ENCODE measurements at places on chromosomes 2 and 18.
A peak's percentile ranks its signal among the peaks of the same experiment; 100 is the strongest.

GRCh38 chr2:173991856-173992588 is 26.8 kb upstream of the SP3 start:
- DNase-seq, result no peak

- DNase-seq, result no peak
Measured at GRCh38 chr18:6553234-6553900, 138.7 kb upstream of the L3MBTL4 start.

- DNase-seq, result no peak
Measured at GRCh38 chr2:109326306-109326705, 197.3 kb downstream of the SH3RF3 start.

DNA sequence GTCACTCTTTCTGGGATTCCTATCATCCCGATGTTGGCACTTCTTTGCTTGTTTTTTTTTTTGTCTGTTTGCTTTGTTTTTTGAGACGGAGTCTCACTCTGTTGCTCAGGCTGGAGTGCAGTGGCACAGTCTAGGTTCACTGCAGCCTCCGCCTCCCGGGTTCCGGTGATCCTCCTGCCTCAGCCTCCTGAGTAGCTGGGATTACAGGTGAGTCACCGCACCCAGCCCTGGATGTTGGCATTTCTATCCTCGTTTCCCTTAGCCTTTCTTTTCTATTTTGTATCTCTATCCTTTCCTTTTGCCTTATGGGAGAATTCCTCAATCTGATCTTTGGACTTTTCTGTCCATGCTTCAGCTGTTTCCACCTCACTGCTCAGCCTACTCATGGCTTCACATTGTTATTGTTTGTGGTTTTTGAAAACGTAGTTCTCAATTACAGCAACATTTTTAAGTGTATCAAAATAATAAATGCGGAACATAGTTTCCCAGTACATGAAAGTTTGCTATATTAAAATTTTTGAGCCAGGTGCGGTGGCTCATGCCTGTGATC is 62.1 kb upstream of the ZNF516 start:
- no peak for DNase-seq

GRCh38 chr2:237708961-237709360 is 81.6 kb downstream of the LRRFIP1 start:
- no peak for DNase-seq

DNA sequence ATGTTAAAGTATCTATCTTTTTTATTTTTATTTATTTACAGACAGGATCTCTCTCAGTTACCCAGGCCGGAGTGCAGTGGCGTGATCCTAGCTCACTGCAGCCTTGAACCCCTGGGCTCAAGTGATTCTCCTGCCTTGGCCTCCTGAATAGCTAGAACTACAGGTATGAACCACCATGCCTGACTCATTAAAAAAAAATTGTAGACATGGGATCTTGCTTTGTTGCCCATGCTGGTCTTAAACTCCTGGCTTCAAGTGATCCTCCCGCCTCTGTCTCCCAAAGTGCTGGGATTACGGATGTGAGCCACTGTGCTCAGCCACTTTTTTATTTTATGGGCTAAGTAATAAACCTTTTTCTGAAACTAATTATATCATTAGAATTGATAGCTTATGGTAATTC is 7.1 kb downstream of the MFSD6 start:
- DNase-seq, result no peak

DNA sequence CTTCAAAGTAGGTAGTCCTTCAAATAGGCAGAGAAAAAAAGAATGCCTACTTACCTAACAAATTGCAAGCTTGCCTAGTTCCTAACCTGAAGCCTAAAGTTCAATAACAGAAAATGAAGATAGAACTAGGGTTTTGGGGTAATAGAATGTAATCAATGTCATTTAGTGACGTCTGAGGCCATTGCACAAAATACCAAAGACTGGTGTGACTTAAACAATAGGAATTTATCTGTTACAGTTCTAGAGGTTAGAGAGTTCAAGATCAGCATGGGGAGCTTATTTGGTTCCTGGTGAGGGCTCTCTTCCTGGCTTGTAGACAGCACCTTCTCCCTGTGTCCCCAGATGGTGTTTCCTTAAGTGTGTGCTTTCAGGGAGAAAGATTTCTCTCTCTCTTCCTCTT is 4.7 kb upstream of the NPC1 start:
- DNase-seq, result no peak

DNA sequence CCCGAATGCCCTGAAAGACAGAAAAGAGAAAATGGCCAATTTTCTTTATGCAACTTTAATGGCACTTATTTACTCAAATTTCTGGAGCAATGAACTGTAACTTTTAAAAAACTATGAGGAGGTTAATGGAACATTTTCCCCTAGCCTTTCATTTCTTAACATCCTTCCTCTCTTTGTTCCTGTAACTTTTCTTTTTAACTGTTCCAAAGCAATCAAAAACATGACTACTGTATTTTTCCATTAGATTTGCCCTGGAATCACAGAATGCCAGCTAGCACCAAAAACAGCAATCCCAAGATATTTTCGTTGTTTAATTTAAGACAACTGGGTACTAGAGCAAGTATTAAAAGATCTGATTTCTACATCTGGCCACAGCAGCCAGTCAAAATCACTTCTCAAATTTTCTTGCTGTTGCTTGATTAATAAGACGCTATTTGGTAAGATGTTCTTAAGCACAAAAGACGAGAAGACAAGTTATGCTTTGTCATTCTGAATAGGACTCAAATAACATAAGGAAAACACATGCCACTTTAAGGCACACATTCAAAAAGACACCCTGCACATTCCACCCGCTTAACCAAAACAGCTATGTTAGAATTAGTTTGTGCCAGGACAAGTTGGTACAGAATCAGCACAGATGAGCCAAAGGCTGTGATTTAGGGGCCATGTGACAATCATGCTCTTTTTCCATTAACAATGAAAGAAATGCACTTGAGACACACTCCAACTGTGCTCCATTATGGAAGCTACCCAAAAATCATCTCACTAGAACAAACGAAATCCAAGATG is 3.6 kb downstream of the STARD7 start:
- DNase-seq, result no peak

- no peak for DNase-seq
Measured at GRCh38 chr2:227884511-227884947, 13.1 kb downstream of the DAW1 start.

DNA sequence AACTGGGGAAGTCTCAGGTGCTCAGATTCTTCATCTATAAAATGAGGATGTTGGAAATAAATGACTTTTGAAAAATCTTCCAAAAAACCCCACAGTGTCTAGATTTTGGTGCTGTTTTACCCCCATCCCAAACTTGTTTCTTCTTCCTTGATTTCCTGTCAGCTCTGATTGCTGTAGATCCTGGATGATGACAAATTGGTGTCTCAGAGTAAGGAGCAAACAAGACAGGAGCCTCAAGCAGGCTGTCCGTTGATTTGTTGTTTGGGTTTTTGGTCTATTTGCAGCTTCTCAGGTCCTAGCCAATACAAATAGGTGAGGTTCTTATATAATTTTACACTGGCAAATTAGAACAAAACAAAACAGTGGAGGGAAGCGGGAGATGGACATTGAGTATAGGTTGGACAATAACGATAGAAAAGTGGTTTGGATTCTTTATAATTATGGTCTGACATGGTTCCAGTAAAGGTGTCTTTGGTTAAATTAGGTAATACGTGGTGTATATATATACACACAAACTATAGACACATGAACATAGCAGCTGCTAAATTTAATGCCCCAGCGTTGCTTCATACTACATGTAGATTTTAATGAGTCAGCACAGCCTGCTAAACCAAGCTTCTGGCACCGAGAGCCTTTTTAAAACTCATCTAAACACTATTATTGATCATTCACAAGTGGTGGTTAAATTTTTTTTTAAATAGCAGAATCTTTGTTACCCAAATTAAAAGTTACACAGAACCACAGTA is 142.5 kb downstream of the FMNL2 start:
- no peak for DNase-seq

DNA sequence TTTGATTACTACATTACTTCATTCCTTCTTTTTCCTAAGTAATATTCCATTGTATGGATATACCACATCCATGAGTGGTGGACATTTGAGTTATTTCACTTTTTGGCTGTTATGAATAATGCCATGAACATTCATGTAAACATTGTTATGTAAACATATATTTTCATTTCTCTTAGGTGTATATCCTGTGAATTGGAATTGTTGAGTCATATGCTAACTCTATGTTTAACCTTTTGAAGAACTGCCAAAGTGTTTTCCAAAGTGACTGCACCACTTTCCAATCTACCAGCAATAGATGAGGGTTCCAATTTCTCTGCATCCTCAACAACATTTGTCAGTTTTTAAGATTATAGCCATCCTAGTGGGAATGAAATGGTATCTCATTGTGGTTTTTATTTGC is 42.7 kb upstream of the CXXC1 start:
- no peak for DNase-seq

- DNase-seq, result no peak
Measured at GRCh38 chr2:18903750-18904149, 314.4 kb upstream of the NT5C1B start.

- no peak for DNase-seq
Measured at GRCh38 chr2:102436323-102436722, 13.4 kb downstream of the IL18RAP start.

GRCh38 chr18:3062798-3063680 is 50.1 kb upstream of the LPIN2 start:
- DNase-seq, result peak; percentile 35

DNA sequence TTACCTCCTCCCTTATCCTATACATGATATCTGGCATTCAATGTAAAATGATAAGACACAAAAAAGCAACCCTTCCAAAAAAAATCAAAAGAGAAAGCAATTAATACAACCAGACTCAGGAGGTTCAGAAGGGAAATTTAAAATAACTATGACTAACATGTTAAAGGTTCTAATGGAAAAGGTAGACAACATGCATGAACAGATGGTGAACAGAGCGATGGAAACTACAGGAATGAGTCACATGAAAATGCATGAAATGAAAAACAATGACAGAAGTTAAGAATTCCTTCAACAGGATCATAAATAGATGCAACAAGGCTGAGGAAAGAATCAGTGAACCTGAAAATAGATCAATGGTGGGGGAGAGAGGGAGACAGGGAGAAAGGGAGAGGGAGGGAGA is 26.1 kb upstream of the ERCC3 start:
- no peak for DNase-seq

- no peak for DNase-seq
Measured at GRCh38 chr2:189681903-189682302, 7.4 kb downstream of the ANKAR start.

GRCh38 chr2:7043690-7044089 is 126.5 kb downstream of the RNF144A start:
- no peak for DNase-seq

DNA sequence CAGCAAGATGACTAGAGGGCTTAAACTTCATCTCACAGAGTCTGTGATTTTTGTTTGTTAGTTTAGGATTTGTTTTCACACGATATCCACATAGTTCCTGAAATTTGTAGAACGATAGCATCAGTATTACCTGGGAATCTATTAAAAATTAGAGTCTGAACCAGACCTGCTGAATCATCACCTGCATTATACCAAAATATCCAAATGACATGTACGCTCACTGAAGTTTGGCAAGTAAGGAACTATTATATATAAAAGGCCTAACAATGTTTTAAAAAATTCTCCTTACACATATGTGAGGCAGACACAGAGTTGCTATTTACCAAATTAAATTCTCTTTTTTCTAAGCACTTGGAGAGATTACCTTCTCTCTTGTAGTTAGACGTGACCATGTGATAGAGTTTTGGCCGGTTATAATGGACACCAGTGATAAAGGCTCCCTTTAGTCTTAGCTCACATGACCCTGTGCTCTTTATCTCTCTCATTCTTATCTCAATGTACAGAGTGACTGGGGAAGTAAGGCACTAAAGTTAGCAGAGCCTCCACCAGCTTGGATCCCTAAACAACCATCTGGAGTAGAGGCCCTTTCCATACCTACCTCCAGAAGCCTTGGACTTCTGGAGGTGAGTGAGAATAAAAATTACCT is 363.1 kb downstream of the DSC3 start:
- no peak for DNase-seq

- DNase-seq, result no peak
Measured at GRCh38 chr2:165778653-165779451, 15.2 kb downstream of the GALNT3 start.

DNA sequence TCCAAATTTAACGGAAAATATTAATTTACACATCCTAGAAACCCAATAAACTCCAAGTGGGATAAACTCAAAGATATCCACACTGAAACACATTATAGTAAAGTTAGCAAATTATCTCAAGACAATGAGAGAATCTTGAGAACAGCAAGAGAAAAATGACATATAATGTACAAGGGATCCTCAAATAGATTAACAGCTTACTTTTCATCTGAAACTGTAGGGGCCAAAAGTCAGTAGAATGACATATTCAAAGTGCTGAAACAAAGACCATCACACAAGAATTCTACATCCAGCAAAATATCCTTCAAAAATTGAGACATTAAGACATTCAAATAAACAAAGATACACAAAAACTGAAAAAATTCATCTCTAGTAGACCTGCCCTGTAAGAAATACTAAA is 18.7 kb upstream of the METTL21A start:
- DNase-seq, result no peak

DNA sequence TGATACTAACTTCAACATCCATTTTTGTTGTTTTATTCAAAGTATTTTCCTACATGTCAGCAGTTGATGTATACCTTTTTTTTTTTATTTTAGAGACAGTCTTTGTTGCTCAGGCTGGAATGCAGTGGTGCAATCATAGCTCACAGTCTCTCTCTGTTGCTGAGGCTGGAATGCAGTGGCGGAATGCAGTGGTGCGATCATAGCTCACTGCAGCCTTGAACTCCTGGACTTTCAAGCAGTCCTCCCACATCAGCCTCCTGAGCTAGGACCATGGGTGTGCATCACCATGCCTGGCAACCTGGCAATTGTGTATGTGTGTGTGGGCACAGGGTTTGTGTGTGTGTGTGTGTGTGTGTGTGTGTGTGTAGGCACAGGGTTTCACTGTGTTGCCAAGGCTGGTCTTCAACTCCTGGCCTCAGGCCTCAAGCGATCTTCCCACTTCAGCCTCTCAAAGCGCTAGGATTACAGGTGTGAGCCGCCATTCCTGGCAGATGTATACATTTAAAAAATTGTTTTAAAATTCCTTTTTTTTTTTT is 24.8 kb downstream of the SANBR start:
- no peak for DNase-seq

DNA sequence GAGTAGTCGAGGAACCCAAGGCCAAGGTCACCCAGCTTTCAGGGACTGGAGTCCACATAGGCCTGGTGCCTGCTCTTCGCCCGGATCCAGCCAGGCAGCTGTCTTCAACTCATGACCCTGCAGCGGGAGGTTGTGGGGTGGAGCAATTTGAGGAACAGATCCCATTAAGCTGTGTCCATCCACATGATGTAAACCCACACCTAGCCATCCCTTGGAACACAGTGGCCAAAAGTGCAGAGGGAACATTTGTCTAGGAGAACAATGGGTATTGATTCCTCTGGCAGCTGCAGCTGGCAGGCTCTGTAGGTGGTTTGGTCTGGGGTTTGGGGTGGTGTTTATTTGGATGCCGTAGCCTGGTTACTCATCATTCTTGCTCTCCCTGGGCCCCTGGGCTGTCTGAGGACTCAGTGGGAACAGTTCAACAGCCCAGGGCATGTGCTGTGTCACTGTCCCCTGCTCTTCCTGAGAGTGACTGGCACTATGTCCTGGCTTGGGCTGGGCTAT is 99.4 kb downstream of the TFCP2L1 start:
- DNase-seq, result no peak
